ENCODE measurements at places on chromosomes 3 and 15.

GRCh38 chr15:78991476-78991875 lies 46.6 kb upstream of the CTSH start:
- no peak for DNase-seq

GRCh38 chr15:49154359-49154758 lies 1.0 kb downstream of the COPS2 start:
- no peak for DNase-seq

DNA sequence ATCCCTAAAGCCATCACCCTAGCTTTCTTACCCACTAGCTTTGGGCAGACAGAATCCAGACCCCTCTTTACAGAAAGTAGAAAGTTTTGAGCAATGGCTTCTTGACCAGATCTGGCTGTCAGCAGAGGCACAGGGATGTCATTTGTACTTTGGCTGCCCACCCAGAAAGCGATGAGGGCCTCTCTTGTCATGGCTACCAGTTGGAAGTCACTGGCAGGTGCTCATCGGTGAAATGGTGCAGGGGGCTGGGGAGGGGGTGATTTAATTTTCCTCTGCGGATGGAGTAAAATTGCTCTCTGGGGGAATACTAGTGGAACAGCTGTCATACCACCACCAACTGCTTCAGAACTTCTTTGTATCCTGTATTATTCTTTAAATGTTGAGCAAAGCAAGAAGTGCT lies 393.7 kb downstream of the LSAMP start:
- DNase-seq = no peak

DNA sequence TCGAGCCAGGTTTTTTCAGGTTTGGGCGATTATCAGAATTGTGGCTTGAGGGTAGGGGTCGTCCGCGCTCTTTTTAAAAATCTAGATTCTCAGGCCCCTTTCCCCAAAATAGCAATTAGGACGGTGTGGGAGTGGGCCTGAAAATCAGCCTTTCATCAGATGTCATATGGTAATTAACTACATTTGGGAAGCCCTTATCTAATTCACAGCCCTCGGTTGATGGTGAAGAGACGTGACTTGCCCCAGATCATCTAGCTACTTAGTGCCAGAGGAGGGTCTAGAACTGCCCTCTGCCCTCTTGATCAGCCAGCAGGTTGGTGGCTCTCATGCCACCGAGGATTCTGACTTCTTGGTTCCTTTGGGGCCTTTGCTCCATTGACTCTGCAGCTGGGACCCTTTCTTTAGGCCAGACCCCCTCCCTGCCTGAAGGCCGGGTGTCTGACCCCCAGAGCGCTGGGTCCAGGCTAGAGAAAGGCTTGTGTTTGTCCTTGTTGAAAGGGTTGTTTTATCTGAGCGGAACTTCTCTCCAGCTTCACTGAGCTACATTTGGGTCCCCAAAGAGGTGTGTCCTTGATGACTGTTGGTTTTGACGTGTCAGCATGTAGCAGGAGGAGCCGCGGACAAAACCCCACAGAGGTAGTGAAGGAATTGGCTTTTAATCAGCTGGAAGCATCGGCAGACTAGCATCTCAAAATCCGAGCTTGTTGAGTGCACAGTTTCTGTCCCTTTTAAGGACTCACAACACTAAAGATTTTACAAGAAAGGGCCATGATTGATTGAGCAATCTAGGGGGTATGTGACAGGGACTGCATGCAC lies 857 bp downstream of the AEN start:
- DNase-seq = no peak

- no peak for DNase-seq
These were observed 103.3 kb downstream of the STT3B start for GRCh38 chr3:31636049-31636448.

Measured in NCI-H1694 (cell line).